ENCODE measurements at places on chromosomes 12 and 14.

GRCh38 chr12:122123051-122123760, 44.6 kb downstream of the MLXIP start:
- peak; percentile 34 for DNase-seq

DNA sequence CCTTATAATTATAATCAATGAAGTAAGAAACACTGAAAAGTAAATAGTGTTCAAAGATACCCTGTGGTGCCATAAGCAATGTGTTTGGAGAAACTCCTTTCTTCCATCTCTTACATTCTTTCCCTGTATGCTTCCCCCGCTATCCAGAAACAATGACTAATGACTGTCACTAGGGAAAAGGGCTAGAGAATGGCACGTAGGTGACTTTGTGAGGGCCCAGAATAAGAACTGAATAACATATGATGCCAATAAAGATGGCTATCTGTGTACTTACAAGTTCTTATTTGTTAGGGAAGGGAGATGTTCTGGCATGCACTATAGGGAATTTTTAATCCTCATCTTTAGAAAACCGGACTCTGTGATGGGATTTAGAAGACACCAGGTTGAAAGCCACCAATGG, 4.7 kb upstream of the KRT7 start:
- no peak for DNase-seq

DNA sequence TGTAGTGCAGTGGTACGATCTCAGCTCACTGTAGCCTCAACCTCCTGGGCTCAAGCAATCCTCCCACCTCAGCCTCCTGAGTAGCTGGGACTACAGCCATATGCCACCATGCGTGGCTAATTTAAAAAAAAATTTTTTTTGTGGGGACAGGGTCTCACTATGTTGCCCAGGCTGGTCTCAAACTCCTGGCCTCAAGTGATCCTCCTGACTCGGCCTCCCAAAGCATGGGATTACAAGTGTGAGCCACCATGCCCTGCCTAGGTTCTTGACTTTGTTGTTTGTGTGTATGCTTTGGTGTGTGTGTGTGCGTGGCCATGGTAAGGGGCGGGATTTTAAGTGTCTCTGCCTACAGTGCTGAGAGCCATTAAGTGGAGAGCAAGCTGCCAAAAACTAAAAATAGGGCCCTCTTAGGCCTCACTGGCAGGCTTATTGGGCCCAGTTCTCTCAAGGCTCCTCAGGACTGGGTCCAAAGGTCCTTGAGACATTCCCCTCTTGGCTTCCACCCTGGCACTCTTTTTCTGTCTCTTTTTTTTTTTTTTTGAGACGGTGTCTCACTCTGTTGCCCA, 5.1 kb downstream of the COX14 start:
- no peak for DNase-seq

DNA sequence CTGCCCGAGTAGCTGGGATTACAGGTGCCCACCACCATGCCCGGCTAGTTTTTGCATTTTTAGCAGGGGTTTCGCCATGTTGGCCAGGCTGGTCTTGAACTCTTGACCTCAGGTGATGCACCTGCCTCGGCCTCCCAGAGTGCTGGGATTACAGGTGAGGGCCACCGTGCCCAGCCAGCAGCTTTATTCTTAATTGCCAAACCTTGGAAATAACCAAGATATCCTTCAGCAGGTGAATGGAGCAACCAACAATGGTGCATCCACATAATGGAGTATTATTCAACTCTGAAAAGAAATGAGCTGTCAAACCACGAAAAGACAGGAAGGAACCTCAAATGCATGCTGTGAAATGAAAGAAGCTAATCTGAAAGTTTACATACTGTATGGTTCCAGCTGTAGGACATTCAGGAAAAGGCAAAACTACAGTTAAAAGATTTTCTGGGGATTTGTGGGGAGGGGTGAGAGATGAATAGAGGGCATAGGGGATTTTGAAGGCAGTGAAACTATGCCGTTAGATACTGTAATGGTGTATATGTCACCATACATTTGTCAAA, 118.8 kb upstream of the CCND2 start:
- no peak for DNase-seq

DNA sequence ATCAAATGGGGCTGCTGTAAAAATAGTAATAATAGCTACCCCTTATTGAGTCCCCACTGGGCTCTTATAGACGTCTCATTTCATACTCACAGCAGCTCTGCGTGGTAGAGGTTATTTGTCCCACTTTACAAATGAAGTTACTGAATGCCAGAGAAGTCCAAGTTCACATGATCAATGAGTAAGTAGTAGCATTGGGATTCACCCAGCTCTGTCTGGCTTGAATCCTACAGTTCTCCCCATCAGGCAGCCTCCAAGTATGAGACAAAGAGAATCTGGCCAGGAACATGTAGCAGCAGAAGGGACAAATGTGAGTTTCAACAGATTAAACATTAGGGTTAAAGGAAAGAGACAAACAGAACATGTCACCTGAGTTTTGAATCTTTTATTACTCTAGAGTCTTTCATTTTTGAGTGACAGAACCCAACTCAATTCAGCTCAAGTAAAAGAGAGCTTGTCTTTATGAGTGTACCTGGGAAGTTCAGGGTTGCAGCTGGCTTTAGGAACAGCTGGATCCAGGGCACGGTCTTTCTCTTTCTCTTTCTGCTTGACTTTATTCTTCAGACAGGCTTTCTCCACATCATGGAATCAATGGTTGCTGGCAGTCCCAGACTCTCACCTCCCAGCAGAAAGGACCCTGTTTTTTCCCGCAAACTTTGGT, 64.1 kb upstream of the JDP2 start:
- no peak for DNase-seq

GRCh38 chr12:14988035-14988434, 15.2 kb downstream of the PDE6H start:
- DNase-seq, result no peak

DNA sequence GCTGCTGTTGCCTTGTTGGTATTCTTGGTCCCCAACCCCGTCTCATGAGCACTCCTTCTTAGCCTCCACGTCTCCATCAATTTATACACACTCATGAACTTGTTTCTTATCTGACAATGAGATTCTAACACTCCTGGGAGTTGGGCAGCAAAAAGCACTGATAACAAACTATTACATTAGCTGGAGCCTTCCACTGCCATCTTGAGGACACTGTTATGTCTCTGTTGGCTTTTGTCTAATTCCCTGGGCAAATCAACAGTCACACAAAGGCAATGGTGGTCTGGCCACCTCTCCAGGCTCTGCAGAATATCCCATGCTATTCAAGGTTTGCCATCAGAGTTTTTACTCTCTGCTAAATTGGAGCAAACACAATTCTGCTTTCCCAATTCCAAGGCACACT, 117.8 kb upstream of the COCH start:
- no peak for DNase-seq

DNA sequence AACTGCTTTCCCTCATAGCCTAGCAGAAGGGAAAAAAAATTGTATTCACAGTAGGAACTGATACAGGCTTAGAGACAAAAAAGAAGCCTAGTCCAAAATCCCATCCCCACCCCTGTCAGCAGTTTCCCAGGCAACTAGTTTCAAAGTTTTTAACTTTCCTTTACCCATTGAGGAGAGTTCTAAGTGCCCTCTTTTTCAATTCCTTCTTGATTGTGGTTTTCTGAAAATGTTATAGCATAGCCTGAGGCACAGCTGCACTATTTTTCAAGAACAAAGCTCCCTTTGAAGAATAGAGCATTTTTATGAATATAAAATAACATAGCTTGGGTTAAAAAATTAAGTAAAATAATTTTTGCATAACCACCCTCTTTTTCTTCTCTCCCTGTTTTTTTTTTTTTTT, 81.6 kb downstream of the IPO8 start:
- DNase-seq, result no peak

- DNase-seq, result no peak
Measured at GRCh38 chr12:121575952-121576625, 4.7 kb downstream of the KDM2B start.

DNA sequence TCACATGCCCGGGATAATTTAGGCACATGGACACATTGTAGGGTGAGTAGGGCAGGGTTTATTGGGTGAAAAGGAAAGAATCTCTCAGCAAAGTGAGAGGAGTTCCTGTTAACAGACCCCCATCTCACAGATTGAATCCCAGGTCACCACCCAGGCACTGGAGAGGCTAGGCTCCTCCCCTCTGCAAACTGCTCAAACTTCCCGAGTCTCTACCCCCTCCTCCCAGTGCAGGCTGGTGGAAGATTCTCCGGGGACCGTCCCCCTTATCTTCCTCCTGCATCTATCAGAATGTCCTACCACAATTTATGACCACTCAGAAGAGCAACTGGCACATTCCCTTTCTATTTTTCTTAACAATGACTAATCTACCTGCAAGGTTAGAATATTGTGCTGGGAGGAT, 126.0 kb downstream of the NTF3 start:
- DNase-seq, result no peak

GRCh38 chr12:113152835-113153814, 3.6 kb downstream of the CFAP73 start:
- DNase-seq, result no peak

DNA sequence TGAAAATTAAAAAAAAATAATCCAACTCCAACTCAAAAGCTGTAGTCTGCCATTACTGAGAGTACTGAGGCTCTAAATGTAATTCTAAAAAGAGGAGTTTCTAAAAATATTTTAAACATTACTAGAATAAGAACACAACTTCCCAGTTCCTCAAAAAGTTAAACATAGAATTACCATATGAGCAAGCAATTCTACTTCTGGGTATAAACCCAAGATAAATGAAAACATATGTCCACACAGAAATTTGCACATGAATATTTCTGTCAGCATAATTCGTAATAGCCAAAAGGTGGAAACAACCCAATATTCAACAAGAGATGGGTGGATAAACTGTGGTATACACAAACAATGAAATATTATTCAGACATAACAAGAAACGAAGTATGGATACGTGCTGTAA, 15.0 kb upstream of the NR2C1 start:
- no peak for DNase-seq

DNA sequence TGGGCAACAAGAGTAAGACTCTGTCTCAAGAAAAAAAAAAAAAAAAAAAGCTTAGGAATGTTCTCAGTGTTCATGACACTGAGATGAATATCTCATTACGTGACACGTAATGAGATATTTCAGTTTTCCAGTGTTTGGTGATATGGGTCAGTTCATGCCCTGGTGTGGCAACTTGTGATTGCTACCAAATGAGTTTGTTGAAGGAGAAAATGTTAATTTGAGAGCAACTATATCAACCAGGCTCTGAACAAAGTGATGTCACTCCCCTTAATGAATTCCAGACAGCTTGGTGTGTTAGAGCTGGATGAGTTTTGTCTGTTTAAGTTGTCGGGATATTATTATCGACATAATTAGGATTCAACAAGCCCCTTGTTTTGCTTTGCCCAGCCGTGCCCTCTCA, 211.7 kb downstream of the DPF3 start:
- DNase-seq, result no peak

DNA sequence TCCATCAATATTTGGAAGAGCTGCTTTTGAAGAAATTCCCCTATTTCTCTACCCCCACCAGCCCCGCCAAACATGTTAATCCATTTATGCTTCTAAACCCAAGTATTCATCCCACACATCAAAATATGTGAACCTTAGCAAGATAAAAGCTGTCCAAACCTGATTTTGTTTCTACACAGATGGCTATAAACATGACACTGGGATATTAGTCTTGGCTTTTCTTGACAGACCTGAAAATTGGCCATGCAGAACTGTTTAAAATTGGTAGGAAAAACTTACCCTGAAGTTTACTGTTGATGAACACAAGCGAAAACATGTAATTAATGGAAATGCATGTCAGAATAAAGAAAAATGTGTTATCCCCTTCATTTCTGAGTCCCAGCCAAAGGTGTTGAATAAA, 370.0 kb downstream of the EGLN3 start:
- DNase-seq, result no peak

DNA sequence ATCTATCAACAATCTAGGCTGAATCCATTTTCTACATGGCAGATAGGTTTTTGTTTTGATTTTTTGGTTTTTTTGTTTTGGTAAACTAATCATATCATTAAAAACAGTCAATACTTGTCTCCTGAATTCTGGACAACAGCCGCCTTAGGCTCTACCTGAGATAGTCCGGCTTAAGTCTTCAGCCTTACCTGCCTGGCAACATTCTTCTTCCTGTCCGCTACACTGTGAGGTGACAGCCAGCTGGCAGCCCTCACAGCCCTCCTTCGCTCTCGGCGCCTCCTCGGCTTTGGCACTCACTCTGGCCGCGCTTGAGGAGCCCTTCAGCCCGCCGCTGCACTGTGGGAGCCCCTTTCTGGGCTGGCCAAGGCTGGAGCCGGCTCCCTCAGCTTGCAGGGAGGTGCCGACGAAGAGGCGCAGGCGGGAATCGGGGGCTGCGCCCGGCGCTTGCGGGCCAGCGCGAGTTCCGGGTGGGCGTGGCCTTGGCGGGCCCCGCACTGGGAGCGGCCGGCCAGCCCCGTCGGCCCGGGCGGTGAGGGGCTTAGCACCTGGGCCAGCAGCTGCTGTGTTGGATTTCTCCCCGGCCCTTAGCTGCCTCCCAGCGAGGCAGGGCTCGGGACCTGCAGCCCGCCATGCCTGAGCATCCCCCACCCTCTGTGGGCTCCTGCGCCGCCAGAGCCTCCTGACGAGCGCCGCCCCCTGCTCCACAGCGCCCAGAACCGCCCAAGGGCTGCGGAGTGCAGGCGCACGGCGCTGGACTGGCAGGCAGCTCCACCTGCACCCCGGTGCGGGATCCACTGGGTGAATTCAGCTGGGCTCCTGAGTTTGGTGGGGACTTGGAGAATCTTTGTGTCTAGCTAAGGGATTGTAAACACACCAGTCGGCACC, 49.0 kb downstream of the MDGA2 start:
- no peak for DNase-seq

DNA sequence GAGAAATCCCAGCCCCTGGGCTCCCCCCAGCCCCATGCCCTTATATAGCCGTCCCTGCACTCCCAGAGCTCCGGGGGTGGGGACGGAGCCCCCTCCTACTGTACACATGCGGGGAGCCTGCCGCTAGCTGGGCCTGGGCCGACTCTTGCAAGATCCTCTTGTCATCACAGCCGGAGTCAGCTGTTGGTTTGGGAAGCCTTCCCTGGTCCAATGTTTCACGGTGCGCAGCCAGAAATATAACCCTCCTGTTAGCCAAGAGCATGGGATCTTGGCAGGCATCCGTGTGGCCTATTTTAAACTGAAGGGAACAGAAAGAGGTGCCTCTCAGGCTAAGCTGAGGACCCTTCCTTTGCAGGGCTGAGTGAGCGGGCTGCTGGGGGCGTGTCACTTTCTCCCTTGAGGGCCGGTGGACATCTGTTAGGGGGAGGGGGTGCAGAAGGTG, 175.3 kb downstream of the TSPAN9 start:
- no peak for DNase-seq

- no peak for DNase-seq
Measured at GRCh38 chr14:85234156-85235025, 295.6 kb upstream of the FLRT2 start.

- DNase-seq, result no peak
Measured at GRCh38 chr14:103393676-103394626, 8.7 kb downstream of the MARK3 start.

DNA sequence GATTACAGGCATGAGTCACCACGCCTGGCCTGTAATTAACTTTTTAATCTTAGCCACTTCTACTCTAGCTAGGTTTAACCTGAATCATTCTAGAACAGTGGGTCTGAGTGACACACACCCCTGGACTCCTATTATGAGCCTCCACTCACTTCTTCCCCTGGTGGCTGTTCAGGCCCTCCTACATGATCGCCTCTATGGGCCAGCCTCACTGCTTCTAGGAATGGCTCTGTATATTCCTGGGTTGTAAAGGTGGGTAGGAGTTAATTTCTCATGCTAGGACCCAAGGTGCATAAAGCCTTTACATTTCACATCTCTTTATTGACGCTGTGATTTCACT, 8.0 kb upstream of the RNU6-8 start:
- DNase-seq, result no peak
